ENCODE measurements at places on chromosomes 7 and 10.

GRCh38 chr10:15163253-15163828 is 5.2 kb downstream of the NMT2 start:
- no peak for DNase-seq

DNA sequence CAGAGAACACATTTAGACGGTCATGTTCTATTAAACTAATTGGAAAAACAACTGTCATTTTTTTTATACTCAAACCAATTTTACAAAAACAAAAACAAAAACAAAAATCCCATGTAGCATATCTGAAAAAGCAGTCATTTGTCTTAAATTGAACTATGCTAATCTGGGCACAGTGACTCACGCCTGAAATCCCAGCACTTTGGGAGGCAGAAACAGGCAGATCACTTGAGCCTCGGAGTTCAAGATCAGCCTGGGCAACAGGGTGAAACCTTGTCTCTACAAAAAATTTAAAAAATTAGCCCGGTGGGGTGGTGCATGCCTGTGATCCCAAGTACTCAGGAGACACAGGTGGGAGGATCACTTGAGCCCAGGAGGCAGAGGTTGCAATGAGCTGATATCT is 253.4 kb downstream of the DOCK4 start:
- DNase-seq = no peak

- DNase-seq = peak; percentile 2
Observed at GRCh38 chr7:24665564-24666294, 91.5 kb downstream of the GSDME start.

- no peak for DNase-seq
Observed at GRCh38 chr7:17302575-17303142, 4.2 kb downstream of the AHR start.

DNA sequence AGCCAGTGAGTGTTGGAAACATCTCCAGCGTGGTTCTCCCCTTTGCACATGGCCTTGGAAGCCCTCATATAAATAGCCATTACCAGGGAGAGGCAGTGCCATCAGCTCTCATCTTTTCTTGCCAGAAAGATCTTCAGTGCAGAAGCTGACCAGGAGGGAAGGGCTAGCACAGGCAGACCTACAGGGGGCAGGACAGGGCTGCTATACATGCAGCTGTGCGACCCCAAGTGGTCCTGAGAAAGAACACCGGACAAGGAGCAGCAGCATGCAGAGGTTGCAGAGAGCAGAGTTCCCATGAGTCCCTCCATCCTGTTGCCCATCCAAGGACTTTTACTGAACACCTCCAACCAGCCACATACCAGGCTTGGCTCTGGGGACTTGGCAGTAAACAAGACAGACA is 17.1 kb downstream of the GRID1 start:
- no peak for DNase-seq

GRCh38 chr7:138235207-138235606 is 158.9 kb downstream of the AKR1D1 start:
- no peak for DNase-seq

- DNase-seq = no peak
Observed at GRCh38 chr7:135390829-135391228, 119.1 kb downstream of the CNOT4 start.

DNA sequence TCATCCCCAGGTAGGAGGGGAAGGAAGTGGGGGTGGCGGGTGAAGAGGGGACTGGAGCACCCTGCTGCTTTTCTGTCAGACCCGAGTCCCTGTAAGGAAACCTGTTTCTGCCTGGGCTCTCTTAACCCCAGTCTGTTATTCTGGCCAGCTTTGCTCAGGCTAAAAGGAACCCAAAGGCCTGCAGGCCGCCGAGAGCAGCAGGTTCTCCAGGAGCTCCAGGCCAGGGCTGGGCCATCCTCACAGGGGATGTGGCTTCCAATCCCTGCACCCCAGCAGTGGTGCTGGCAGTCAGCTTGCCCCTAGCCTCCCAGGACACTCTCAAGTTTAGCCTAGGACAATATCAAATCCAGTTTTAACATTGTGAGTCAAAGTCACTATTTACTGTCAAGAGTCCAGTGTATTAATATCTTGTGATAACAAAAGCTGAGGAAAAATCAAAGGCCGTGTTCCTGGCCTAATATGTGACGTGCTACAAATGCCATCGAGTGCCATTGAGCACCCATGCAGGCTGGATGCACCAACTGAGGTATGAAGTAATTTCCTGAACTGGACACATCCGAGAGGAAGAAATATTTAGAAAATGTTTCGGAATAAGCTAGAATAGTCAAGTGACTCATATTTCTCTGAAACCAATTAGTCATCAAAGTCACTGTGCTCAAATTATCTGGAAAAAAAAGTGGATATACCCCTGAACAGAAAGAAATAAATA is 7.0 kb downstream of the PKD1L1 start:
- DNase-seq = no peak

DNA sequence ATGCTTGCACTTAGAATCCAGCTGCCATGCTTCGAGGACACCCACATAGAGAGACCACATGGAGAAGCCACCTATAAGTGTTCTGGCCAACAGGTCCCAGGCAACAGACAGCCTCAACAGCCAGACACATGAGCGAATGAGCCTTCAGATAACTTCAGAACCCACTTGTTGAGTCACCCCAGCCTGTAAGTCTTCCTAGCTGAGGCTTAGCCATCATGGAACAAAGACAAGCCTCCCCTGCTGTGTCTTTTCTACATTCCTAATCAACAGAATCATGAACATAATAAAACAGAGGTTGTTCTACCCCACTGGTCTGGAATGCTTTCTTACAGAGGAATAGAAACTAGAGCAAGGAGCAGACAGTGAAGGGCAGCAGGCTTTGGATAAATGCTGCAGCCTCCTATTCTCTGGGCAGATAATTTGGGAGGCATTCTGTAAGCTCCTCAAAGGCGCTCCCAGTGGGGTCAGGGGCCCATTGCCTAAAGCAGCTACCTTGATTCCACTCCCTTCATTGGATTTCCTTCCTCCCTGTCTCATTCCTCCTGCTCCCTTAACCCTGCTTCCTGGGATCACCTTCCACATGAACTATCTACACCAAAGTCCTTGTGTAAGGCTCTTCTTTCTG is 4.6 kb downstream of the TLL2 start:
- no peak for DNase-seq

GRCh38 chr10:89466599-89467035 is 52.2 kb downstream of the IFIT5 start:
- DNase-seq = no peak

DNA sequence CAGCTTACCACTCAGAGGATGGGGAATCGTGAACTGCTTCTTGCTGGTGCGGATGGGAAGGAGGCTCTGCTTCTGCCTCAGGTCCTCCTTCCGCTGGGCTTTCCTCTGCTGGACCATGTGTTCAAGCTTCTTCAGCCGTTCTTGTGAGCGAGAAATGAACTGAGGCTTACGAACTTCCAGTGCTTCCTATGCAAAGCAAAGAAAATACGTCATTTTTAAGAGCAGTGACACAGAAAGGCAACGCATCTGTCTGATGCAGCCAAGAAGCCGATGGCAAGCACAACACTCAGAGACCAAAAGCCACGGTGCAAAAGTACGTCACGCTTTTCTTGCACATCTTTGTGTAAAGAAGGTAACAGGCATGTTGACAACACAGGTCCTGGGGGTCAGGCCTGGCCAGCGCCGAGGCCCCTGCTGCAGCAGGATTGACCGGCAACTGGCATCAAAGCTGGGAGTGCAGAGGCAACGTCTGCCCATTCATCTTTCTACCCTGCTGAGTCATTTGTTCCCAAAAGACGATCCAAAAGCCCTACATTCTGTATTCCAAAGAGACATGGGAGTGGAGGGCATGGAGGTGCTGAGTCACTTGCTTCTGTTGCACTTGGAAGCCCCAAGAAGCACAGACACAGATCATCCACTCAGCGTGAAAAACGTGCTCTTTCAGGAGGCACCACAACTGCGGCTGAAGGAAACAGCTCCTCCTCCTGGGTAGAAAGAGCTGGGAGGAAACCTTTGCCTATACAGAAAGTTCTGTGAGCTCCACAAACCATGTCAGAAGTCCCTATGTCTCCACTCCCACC is 71.0 kb upstream of the ADAM12 start:
- DNase-seq = no peak

DNA sequence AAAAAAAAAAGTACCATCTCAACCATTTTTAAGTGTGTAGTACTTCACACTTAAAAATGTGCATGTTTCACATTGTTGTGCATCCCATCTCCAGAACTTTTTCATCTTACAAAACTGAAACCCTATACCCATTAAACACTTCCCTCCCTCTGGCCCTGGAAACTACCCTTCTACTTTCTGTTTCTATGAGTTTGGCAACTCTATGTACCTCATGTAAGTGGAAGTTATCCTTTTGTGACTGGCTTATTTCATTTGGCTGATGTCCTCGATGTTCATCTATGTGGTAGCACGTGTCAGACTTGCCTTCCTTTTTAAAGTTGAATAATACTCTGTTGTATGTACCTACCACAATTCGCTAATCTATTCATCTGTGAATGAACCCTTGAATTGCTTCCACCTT is 12.2 kb downstream of the KCNMA1 start:
- DNase-seq = no peak

GRCh38 chr10:129704225-129704624 is 237.2 kb downstream of the MGMT start:
- no peak for DNase-seq

GRCh38 chr10:118922226-118922625 is 107.3 kb upstream of the NANOS1 start:
- DNase-seq = no peak

GRCh38 chr7:127107601-127108007 is 145.1 kb downstream of the GRM8 start:
- no peak for DNase-seq

DNA sequence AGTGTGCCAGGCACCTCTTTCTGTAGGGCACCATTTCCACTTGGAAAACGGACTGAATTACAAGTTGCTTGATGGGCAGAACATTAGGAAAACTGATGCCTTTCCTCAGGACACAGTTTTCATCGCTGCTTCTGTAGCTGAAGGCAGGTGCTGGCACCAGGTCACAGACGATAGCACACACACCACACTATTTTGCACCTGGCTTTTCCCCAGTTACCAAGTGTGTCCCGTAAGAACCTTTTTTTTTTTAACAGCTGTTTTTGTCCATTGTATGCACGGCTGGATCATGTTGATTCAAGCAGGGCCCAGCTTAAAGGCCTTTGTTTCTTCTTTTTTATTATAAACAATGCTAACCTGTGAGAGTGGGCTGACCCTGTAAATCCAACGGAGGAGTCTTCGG is 1.3 kb upstream of the GET4 start:
- DNase-seq = no peak

- no peak for DNase-seq
Observed at GRCh38 chr10:77899080-77899477, 27.5 kb downstream of the DLG5 start.

DNA sequence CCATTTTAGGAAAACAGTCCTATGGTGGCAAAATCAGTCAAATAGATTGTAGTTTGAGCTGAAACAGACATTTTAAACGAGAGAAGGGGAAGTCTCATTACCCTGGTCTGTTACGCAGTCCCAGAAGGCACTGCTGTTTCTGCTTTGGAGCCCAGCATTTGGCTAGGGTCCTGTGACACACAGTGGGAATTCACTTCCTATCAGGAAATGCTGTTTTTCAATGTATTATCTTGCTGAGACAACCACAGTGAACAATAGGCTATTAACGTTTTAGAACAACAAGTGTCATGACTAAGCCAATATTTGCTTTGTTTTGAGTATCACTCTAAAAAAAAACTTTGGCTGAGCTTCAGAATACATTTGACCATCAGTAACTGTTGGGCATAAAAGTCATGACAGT is 74.1 kb downstream of the ADD3 start:
- no peak for DNase-seq

GRCh38 chr10:7388602-7389001 is 22.2 kb downstream of the SFMBT2 start:
- DNase-seq = no peak

DNA sequence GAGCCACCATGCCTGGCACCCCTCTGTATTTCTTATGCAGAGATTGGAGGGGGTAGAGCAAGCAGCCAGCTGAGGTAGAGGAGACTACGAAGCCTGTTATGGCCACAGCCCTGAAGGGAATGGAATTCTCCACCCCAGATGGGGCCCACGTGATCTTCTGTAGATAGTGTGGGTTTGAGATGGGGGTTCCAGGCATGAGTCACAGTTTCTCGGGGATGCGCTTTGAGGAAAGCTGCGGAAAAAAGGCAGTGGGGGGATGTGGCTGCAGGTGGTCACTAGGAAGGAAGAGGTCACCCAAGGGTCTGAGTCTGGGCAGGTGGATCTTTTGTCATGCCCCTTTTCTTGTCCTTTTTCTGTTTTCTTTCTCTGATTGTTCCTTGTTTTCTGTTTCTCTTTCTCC is 11.5 kb downstream of the FAM131B start:
- DNase-seq = no peak

DNA sequence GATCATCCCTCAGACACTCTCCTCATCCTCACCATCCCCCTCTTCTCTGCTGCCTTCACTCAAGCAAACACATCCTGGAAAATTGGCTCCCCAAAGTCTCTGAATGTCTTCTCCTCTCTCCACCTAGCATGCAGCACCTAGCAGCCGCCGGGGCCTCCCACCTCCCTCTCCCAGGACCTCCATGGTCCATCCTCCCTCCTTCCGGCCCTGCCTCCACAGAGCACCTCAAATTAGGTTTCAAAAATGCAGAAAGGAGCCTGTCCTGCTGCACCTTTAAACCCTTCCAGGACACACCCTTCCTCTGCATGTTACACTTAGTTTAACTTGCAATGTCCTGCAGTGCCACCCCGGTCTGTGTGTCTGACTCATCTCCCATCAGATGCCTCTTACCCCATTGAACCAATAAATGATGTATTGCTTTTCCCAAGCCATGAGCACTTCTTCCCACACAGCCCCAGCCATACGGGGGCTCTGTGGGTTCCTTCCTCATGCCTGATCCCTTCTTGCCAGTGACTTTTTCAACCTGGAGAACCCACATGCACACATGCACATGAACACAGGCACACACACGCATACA is 582.5 kb upstream of the MGMT start:
- DNase-seq = no peak

- DNase-seq = no peak
Observed at GRCh38 chr7:95861041-95861440, 88.7 kb downstream of the DYNC1I1 start.

DNA sequence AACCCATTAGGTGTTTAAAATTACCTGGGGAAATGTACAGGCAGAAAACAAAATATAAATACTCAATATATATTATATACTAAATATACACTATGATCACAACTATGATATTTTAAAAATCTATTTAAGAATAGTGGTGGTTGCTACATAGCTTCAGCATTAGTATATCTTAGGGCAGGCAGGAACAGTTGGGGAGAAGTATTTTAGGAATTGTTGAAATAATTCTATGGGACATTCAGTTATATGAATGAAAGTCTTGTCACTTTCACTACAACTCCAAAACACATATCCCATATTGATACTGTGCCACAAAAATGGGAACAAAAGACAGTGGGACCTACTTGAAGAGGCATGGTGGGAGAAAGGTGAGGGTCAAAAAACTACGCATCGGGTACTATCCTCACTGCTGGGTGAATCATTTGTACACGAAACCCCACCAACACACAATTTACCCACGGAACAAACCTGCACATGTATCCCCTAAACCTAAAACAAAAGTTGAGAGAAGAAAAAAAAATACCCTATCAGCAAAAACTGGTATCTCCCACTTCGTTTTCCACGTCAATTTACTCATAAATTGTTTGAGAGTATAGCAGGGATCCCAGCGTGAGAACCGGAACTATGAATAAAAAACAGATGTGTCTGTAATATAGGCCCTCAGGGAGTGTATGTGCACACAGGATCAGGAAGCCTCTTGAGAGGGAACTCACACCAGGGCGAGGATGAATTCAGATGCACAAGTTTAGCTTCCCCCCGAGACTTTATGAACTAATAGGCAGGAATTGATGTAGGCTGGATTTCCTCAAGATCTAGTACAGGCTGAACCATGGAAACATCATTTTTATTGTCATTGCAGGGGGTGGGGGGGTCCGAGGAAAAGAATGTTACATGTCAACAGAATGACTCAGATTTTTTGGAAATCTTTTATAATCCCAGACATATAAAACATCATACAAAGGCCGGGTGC is 16.2 kb downstream of the SLC16A12 start:
- no peak for DNase-seq
